ENCODE measurements at places on chromosomes 3 and 15.
A peak's percentile ranks its signal among the peaks of the same experiment; 100 is the strongest.

- DNase-seq, result no peak
These were observed 199.8 kb upstream of the RGMA start for GRCh38 chr15:93288728-93289294.

- no peak for DNase-seq
These were observed 32.0 kb downstream of the MAP4 start for GRCh38 chr3:47984075-47984728.

- DNase-seq, result peak; percentile 37
These were observed 99.5 kb upstream of the FAM98B start for GRCh38 chr15:38354315-38354929.

- DNase-seq, result no peak
These were observed 182.1 kb downstream of the NECTIN3 start for GRCh38 chr3:111253733-111254132.

DNA sequence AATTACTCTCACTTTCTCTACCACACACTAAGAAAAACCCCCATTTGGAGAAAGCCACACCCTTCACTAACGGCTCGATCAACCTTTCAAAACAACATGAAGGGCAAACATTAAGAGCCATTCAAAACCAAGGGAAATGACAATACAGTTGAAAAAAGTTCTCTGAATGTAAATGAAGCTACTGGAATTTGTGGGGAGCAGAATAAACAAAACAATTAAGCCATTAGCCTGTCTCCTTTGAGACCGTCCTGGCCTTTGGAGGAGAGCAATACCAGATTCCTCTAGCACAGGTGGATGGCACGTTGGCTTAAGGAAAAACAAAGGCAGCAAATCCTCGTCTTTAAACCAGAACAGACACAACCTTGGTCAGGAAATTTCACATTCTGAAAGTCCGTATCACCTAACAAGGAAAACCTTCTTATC, 18.7 kb downstream of the MYO1E start:
- no peak for DNase-seq

DNA sequence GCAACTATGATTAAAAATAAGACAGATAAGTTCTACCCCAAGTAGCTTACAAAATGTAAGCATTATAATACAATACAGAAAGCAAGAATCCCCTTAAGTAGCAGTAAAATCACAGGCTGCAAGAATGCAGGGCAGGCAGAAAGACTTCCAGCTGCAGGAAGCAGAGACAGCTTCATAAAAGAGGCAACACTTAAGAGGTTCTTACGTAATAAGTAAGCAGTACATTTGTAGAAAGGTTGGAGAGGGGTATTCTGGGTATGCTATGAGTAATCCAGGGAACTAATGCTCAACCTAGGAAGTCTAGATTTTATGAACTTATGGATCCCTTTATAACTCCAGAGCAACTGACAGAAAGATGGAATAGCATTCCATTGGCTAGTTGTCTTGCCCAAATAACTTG, 151.6 kb downstream of the IL5RA start:
- DNase-seq, result peak; percentile 29

GRCh38 chr3:194872669-194872977, 186.9 kb downstream of the FAM43A start:
- no peak for DNase-seq

DNA sequence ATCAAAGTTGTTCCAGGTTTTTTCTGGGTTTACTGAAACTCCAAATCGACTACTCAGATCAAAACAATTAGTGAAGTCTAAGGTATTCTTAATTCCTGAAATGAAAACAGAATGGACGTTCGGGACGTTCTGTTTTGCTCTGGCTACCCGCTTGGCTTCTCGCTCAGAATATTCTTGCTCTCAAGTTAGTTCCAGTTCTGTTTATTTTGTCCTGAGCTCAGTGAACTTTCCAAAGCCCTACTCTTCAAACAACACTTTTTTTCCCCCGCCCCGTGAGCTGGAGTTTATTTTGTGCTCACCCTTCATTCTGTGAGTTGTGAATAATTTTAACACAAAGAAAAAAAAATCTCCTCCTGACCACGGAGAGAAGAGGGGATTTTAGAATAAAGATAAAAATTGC, 72.6 kb downstream of the SAMMSON start:
- no peak for DNase-seq

- no peak for DNase-seq
These were observed 43.9 kb downstream of the CHDH start for GRCh38 chr3:53802256-53802880.

- no peak for DNase-seq
These were observed 73.5 kb upstream of the MBNL1 start for GRCh38 chr3:152195206-152195605.

GRCh38 chr15:78120523-78120922, 10.7 kb downstream of the CIB2 start:
- no peak for DNase-seq

DNA sequence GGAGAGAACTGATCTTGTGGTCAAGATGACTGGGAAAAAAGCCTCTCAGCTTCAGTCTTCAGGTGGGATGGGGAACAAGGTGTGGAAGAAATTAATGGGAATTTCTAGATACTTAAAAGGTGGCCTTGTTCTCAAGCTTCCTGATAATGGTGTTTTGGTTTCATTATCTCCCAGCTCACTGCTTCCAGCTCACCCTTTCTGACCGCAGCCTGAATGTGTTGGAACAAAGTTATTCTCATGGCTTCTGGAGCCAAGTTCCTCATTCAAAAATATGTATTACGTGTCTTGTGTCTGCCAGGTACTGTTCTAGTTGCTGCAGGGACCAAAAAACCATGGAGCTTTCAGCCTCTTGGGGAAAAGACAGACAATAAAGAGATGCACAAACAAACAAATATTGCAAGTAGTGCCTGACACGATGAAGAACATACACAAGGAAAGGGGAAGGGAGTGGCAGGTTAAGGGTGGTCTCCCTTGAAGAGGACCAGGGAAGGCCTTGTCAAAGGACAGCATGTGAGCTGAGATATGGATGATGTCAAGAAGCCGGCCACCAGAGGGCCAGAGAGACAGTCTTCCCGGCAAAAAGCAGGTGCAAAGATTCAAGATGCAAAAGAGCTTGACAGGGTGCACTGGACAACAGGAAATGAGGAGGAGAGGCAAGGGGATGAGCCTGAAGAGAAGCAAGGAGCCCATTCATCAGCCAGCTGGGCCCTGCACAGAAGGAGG, 35.5 kb downstream of the ARRDC4 start:
- no peak for DNase-seq

DNA sequence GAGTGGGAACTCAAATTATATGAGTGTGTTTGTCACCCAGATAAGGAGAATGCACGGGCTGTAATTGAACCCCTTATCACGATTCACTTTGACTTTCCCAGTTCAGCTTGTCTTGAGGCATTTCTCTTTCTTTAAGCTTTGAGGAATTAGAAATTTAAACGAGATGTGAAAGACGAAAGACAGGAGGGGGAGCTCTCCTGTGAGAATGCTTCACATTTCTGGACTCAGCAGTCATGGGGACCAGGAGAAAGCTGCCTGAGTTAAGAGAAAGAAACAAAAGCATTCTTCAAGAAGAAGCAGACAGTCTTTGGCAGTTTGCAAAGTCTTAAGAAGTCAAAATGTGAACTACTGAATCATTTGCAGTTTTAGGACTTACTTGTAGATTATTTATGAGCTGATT, 205.6 kb downstream of the NECTIN3 start:
- DNase-seq, result no peak

GRCh38 chr3:25604107-25604805, 60.5 kb downstream of the TOP2B start:
- no peak for DNase-seq

DNA sequence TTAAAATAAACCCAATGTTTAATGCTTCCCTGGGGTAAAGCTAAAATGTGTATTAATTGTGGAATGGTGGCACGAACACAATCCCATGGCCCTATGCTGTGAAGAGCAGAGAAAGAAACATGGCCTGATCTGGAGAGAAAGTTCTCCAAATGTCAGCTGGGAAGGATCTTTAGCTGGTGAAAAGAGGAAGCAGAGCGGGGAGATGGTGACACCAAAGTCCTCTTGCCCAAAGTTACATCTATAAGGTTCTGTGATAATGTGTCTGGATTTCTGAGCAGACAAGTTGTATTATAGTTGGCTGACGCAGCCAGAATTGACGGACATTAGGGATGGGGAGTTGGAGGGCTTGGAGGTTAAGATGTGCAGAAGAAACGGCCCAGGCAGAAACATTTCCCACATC, 196.2 kb downstream of the CHST2 start:
- no peak for DNase-seq

GRCh38 chr15:85142312-85142711, 160.7 kb downstream of the PDE8A start:
- DNase-seq, result no peak
